HS-27A (cell line): ENCODE measurements at places on chromosomes 5 and 9.

- DNase-seq, result no peak
These were observed 14.7 kb downstream of the MPDZ start for GRCh38 chr9:13264788-13265187.

DNA sequence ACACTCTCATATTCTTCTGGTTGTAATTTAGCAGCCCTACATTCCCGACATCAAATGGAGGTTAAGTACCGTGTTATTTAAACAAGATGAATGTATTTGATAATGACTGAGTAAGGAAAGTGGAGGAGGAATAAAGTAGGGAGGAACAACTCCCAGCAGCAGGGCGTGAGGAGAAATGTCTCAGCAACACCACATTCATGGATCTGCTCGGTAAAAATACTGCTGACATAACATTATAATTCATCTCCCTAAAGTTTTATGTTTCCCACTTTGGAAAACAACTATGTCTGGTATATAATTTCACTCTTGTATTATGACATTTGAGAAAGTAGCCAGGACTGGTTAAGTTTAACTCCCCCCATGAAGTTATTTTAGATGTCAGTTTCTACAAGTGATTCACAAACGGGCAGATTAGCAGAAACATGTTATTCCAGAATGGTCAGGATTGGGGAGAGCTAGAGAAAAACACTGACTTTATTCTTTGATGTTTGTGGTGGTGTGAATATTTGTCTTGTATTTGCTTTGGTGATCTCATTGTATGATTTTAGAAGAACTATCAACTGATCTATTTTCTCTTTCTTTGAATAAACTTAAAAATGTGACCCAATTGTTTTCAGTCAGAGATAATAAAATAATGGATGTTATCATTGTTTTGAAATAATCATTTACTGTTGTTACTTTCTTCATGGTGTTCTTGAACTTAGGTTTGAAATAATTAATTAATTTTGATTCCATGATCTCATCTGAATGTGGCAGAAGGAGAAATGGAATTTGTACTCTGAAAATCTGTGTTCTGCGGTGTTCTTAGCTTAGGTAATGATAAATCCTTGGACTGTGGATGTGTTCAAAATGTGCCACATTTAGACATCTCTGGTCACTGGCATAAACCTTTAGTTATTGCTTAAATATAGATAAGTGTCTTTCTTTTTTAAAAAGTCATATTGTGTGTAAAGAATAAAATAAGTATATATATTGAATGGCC, 303.6 kb upstream of the ZNF608 start:
- DNase-seq, result no peak

DNA sequence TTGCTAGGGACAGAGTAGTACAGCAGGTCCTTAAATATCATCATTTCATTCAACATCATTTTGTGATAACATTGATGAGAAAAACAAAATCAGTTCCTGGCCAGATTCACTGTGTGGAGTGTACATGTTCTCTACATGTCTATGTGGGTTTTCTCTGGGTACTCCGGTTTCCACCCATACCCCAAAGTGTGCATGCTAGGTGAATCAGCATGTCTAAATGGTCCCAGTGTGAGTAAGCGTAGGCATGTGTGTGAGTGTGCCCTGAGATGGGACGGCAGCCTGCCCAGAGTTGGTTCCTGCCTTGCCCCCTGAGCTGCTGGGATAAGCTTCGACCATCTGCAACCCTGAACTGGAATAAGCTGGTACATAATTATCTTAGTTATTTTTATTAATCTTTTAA, 16.5 kb upstream of the GLIS3 start:
- no peak for DNase-seq

DNA sequence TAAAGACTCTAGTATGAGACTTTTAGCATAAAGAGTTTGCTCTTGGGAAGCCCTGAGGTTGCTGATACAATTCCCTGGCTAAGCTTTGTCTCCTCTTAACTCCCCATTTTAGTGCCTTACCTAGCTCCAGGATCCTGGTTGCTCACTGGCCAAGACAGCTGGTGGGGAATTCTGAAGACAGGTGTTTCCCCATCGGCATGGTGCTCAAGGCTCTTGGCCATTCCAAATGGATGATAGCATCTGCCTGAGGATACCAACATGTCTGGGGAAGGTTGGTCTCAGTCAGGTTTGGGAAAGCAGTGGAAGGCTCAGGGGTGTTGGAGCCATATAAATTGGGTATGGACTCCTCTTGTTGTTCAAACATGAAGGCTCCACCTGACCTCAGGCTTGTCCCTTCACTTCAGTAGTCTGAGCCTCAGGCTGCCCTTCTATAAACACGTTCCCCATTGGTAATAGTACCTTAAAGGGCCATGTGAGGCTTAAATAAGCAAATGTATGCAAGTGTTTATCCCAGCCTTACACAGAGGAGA, 44.5 kb upstream of the CXCL14 start:
- no peak for DNase-seq

- no peak for DNase-seq
These were observed 10.9 kb downstream of the HK3 start for GRCh38 chr5:176888016-176888864.

GRCh38 chr9:80097476-80097875, 525.7 kb downstream of the TLE4 start:
- DNase-seq, result no peak

DNA sequence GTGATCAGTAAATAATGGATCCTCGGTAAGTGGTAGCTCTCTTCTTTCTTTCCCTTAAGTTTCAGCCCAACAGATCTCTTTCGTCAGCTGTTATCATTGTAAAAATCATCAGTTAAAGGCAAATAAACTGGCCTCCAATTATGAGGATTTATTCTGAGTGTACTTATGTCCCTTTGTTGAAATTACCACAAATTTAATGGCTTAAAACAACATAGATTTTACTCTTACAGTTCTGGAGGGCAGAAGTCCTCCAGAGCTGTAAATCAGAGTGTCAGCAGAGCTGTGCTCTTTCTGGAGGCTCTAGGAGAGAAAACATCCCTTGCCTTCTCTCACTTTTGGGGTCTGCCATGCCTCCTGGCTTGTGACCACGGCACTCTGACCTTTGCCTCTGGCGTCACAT, 104.6 kb downstream of the INSYN2B start:
- DNase-seq, result no peak
